ENCODE measurements at places on chromosomes 5 and 9.
A peak's percentile ranks its signal among the peaks of the same experiment; 100 is the strongest.

GRCh38 chr9:138043411-138044345, 166.1 kb downstream of the CACNA1B start:
- no peak for DNase-seq

- DNase-seq, result no peak
Measured at GRCh38 chr5:180207593-180207992, 1.4 kb downstream of the RASGEF1C start.

DNA sequence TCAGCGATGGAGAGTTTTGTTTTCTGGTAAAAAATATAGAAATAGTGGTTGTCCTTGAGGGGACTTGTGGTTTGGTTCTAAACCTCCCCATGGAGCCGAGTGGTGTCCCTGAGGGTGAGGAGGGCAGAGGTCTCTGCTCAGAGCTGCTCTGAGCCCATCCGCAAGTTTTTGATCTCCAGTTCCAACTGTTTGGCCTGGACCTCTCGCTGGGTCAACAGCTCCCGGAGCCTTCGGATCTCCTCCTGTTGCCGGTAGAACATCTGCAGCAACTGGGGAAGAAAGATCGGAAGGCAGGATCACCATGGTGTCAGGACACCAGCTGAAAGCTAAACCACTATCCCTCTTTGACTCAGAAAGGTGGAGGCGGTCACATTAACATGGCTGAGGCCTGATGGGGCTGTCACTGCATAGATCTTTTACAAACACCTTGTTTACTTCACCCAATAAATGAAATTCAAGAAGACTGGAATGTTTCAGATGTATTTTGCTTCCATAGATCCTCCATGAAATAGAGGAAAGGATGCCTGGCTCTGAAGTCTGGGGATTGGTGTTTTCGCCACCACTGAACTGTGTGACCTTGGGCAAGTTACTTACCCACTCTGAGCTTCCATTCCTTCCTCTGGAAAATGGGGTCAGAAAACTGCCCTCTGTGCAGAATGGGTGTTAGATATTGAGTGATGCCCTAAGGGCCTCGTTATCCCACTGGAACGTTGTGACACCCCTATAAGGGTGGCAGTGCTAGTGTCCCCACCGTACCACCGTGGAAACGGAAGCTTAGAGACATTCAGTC, 5.8 kb upstream of the TRIM14 start:
- no peak for DNase-seq

DNA sequence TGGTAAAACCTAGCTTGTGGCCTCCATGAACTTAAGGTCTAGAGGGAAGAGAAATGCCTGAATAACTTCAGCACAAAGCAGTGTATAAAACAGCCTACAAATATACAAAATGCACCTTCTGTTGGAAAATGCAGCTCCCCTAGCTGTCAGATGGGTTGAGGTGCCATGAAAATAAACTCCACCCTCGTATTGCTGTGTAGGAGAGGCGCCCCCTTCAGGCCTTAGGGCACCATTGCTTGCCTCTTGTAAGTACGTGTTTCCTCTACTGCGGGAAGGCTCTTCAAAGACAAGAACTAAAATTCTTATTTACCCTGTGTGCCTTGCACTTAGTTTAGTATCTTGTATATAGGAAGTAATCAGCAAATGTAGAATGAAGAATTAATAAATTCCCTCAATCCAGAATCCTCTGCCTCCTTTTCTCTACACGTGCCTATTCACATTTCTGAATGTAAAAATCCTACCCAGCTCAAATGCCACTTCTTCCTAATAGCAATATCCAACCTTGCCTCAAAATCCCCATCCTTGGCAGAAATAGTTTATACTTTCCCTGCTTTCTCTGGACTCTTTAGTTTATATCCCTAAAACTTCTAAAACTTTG, 393.7 kb upstream of the PDE4D start:
- DNase-seq, result peak; percentile 36

DNA sequence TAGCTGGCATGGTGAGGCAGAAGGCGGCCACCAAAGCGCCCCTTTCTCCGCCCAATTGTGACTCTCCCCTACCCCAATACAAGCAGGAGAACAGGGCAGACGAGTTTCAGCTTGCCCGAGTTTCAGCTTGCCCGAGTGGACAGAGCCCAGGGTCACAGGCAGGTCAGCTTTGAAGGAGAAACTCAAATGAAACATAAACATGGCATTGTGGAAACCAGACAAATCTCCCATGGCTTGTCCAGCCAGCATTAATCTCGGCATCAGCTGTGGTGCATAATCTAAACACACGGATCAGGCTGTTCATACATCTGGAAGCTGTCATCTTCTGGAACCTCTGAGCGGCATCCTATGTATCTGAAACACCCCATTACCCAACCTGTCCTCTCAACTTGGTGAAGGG, 16.9 kb downstream of the PTCH1 start:
- no peak for DNase-seq

- no peak for DNase-seq
Measured at GRCh38 chr5:96335873-96336272, 97.2 kb downstream of the PCSK1 start.

GRCh38 chr5:87661784-87662566, 249.2 kb upstream of the CCNH start:
- no peak for DNase-seq

DNA sequence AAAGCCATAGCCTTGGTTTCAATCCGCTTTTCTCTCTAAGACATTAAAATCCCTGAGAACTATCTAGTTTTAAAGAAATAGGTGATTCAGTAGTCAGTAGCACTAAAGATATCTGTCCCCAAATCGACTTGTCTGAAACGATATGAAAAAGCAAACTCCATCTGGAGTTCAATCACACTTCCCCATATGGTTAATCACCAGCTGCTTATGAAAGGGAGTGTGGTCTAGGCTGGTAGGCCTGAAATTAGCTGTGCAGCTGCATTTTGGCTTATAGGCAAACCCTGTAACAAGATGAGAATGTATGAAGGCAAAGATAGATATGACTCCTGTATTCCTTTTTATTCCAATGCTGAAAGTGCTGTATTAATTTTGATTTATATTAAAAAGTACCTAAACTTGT, 65.9 kb downstream of the DMRTA1 start:
- no peak for DNase-seq

DNA sequence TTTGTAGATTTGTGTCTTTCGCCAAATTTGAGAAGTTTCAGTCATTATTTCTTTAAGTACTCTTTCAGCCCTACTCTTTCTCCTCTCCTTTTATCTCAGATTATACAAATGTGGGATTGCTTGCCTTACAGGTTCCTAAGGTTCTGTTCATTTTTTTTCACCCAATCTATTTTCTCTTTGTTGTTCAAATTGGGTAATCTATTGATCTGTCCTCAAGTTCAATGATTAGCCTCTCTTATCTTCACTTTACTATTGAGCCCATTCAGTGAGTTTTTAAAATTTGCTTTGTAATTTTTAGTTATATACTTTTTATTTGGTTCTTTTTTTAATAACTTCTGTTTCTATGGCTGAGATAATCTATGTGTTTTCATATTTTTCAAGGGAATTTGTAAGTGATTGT, 282.1 kb downstream of the FER start:
- DNase-seq, result no peak

- DNase-seq, result no peak
Measured at GRCh38 chr5:15524712-15525111, 24.7 kb downstream of the FBXL7 start.

DNA sequence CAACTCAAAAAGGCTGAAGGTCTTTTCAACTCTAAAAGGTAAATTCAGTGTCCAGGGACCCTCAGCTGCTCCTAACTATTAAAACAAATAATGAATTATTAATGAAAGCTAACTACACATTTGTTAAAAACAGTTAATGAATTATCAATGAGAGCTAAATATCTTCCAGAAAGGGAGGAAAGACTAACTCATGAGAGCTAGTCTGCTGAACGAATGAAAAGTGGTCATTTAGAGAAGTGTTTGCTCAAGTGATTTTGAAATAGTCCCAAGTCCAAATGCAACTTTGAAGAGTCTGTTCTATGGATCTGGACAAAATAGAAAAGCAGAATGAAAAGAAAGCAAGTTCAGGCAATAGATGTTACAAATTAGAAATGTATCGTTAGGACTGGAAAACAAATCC, 133.9 kb upstream of the SPEF2 start:
- DNase-seq, result no peak

DNA sequence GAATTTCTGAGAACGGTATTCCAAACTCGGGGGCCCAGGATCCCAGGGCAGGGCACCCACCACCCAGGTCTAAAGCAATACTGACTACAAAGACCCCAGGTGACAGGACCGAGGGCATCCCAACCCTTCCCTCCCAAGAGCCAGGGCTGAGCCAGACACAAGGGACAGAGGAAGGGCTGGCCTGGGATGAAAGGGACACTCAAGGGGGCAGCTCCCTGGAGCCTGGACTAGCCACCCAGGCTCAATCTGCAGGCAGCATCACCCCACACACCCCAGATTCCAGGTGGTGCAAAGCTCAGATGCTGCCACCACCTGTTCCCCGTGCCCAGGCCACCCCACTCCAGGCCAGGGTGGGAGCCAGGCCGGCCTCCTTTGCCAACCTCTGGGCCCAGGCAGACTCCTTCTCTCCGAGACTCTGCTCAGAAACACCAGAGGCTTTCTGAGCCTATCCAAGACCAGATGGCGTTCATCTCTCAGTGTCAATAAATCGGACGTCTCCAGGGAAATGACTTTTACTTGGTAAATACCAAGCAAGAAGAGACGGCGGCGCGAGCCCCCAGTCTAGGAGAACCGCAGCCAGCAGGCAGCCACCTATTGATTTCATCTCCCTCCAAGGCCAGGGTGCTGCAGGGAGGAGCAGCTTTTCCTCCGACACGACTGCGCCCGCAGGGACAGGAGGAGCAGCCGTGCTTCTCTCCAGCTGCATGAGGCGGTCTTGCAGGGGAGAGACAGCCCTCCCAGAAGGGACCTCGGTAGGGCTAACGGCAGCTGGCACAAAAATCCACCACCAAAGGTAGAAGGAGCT, 94.1 kb upstream of the ADAMTS2 start:
- no peak for DNase-seq

DNA sequence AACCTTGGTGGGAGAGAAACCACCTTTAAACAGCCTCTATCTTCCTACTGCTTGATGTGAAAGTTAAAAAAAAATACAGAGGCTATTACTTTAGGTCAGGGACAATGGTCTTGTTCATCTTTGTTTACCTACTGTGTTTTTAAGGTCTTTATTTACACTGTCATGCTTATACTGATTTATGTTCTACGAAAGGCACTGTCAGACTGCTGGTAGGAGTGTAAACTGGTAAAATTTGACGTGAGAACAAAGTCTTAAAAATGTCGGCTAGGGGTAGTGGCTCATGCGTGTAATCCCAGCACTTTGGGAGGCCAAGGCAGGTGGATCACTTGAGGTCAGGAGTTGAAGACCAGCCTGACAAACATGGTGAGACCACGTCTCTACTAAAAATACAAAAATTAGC, 42.1 kb upstream of the ELOVL7 start:
- no peak for DNase-seq

- no peak for DNase-seq
Measured at GRCh38 chr9:135886147-135886981, 21.0 kb downstream of the CAMSAP1 start.

- no peak for DNase-seq
Measured at GRCh38 chr5:111618623-111619271, 106.4 kb upstream of the STARD4 start.

- DNase-seq, result no peak
Measured at GRCh38 chr9:25857147-25857546, 178.9 kb upstream of the TUSC1 start.

GRCh38 chr5:54881286-54882005, 103.9 kb downstream of the ESM1 start:
- DNase-seq, result no peak

GRCh38 chr9:77386187-77386586, 208.9 kb downstream of the VPS13A start:
- DNase-seq, result no peak

GRCh38 chr5:163397354-163397753, 40.0 kb upstream of the CCNG1 start:
- DNase-seq, result no peak

- no peak for DNase-seq
Measured at GRCh38 chr5:126647071-126647470, 46.3 kb downstream of the PHAX start.

DNA sequence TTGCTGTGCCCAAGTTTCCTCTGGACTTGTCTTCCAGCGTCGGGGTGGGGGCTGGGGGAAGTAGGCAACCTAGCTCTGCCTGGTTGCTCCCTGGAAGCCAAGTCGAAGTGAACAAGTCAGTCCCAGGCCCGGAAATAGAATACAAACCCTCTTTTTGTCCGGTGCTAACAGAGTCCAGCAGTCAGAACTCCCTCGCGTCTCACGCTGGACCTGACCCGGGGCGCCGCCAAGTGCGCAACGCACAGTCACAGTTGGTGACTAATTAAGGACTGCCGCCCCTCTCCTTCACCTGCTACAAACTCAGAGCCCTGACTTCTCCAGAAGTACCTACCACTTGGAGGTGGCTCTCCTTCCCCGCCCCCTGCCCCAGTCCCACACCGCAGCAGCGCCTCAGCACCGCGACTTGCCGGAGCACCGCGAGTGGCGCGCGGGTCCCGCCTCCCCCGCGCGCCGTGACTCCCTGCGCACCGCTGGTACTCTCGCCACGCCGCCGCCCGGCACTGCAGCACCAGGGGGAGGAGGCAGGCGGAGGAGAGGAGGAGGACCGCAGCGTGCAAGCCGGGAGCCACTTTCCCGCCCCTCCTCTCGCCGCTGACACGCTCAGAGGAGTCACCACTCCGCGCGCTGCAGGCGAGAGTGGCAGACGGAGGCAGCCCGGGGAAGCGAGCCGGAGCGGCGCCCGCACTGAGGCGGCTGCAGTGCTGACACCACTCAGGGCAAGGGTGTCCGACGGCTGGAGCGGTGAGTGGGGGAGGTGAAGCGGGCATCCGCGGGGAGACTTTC, at the start of gene SV2C:
Gene SV2C, plus strand, starts transcription at position 612 of the 783 bp plus-strand sequence. CDS start 48,368 bp downstream, outside the sequence.
- DNase-seq, result peak; percentile 3

DNA sequence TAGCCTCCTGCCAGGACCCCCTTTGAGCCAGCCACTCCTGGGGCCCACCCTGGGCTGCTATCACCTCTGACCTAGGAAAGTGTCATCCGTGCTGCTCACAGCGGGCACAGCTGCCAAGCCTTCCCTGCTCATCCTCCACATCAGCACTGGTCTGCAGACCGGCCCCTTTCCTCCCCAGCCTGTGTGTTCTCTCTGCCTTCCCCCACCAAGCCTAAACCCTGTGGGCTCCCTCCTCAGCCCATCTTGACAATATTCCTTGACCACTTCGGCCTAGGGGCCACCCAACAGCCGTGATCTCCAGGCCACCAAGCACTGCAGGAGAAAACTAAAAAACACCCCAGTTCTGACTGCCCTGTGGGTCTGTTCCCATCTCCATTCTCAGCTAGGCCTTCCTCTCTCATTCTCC, 135.1 kb downstream of the DAB2IP start:
- DNase-seq, result no peak

GRCh38 chr9:29208670-29209069, 1635.4 kb upstream of the C9orf72 start:
- no peak for DNase-seq

GRCh38 chr9:70874451-70874850, 247.0 kb downstream of the TRPM3 start:
- DNase-seq, result no peak

Data from germinal center (tissue), 1 donor.